Esophagus squamous epithelium (tissue), 5 donors: ENCODE measurements at places on chromosomes 7 and 10.

GRCh38 chr10:110803830-110804338 lies 67.8 kb upstream of the PDCD4 start:
- DNase-seq: no peak

DNA sequence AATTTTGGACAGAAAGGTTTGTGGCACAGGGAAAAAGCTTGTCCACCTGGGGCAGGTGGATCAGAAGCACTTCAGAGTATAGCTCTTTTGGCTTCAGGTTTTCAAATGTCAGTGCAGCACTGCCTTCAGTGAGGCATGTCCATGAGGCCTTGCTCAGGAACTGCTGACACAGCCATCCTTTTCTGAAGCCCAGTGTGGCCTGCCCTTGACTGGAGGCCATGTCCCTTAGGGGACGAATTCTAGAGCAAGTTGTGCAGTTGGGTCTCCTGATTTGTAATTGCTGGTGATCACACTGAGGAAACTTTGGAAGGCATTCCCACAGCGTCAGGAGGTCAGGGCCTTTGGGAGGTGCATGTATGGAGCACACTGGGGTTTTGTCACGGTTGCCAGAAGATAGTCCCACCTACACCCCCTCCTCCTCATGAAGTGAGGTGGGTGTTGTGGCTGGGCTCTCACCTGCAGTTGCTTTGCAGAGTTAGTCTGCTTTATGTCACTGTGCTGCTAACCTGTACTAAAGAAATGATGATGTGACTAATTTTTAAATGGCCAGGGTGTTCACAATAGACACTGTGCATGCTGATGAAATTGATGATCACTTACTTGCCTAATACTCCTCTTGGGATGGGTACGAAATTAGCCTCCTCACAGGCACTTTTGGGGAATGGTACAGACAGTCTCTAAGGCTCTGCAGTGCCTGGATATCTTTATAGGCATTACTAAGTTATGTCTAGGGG lies 41.7 kb downstream of the OGDH start:
- no peak for DNase-seq

- DNase-seq: no peak
Measured at GRCh38 chr10:44731283-44731682, 179.9 kb upstream of the TMEM72 start.

DNA sequence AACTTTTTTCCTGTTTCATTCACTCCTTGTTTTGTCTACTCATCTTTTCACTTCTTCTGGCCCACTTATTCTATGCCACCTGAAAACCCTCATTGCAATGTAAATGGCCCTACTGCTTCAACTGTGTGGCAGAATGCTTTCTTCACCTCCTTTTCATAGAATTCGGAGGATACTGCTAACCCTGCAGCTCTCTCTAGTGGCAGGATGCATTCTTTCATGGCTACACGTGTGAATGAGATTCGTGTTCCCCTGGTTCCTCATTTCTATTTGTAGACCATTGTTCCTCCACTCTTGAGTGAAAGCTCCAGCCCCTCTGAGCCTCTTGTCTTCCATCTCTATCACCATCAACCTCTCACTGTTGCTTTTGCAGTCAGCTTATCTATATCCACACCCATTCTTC lies 20.9 kb upstream of the CYP26C1 start:
- DNase-seq: no peak

DNA sequence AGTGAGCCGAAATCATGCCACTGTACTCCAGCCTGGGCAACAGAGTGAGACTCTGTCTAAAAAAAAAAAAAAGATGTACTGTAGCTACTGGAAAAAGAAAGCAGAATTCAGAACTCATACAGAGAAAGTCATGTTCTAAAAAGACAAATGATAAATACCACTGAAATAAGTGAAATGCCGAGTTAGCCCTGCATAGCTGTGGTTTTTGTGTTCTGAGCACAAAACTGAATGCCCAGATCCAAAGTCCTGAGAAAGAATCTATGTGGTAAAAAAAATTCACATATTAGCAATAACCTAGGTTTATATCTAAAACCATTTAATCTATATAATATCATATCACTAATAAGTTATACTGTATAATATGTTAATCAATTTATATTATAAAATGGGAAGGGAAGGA lies 29.3 kb upstream of the HECW1 start:
- no peak for DNase-seq

DNA sequence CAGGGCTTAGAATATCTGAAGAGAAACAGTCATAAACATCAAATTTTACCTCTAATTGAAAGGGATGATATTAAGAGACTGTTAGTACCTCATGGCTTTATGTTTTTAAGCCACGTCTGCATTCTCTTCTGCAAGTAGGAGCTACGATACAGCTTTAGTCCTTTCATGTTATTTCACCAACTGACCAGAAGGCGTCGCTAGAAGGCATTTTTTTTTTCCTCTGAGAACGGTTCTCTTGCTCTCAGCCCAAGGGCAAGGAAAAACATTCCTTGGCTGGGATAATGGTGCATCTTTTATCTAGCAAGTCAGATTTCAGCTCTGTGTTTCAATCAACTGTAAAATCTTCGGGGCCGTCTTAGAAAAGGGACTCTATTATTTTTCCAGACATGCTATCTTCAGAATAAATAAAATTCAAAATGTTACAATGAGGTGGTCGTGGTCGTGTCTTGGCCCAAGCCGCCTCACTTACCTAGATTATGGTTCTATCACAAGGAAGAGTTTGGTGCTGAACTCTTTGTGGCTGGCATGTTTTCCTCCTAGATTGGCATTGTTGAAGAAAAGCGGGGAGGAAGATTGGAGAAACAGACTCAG lies 41.6 kb upstream of the LYZL2 start:
- DNase-seq: no peak

DNA sequence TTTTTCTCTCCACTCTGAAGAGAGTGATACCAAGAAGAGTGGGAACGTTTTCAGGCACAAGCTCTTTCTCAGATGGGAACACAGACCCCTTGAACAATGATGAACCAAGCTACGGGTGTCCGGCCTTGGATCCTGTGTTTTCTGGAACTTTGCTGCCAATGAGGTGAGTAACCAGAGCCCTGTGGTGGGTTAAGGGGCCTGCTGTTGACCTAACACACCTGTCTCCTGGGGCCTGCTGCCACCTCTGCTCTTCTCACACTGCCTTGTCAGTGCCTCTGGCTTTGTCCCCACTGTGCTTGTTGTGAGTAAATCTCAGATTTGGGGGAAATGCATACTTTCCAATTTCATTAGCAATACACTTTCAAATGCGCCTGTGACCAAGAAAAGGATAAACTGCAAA lies 1.4 kb upstream of the PKD1L1 start:
- DNase-seq: no peak

DNA sequence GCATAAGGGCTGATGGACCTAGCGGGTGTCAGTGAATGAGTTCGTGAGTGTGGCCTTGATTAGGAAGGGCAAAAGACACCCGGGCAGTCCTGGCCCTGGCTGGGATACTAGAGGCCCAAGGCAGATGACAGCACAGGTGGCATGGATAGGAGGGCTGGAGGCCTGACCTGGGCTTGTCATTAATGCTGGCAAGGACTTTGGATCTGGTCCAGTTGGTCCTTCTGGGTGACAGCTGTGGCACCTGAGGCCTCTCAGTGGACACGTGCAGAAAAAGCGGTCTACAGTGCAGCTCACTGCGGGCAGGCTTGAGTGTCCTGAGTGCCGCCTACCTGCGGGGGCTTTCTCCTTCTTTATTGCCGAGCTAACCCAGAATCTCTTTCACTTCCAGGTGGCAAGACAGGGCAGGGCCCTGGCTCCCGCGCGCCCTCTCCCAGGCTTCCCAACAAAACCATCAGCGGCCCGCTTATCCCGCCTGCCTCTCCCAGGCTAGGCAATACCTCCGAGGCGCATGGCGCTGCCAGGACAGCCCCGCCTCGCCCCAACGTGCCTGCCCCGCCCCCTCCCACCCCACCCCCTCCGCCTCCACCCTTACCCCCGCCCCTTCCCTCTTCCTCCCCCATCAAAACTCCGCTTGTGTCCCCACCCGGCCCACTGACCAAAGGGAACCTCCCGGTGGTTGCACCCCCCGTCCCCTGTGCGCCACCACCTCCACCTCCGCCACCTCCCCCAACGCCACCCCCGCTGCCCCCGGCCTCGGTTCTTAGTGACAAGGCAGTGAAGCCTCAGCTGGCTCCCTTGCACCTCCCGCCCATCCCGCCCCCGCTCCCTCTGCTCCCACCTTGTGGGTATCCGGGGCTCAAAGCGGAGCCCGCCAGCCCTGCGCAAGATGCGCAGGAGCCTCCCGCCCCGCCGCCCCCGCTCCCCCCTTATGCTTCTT lies 77.4 kb downstream of the WIPF3 start:
- no peak for DNase-seq

DNA sequence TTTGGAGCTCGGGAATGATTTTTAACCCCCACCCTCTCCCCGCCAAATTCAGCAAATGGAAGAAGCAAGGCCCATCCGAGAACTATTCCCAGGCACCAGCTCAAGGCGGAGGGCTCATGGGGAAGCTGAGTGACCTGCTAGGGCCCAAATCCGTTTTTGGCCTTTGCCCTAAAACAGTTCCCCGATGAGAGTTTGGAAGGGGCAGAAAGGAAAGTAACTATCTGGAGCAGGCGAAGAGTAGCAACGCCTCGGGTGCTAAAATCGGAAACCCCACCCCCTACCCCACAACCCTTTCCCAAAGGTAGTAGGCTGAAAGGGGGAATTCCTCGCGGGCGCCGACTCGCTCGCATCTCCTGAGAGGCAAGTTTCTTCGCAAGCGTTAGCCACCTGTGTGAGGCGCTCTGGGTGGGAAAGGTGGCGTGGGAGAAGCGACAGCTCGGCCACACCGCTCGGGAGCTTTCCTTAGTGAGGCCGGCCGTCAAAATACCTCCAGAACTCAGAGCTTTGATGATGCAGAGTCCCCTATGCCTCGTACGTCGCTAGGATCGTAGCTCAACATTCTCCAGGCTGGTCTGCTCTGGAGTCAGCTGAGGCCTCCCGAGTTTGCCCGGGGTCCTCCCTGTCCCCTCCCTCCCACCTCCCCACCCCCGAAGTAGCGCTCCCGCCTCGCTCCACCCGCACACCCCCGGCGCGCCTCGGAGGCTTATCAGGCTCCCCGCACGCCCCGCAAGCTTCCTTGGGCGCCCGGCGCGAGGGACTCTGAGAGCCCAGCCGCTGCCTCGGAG lies 642 bp upstream of the PRKG1 start:
- no peak for DNase-seq

- no peak for DNase-seq
Measured at GRCh38 chr7:17745610-17746009, 194.7 kb downstream of the SNX13 start.

- DNase-seq: no peak
Measured at GRCh38 chr7:19105546-19105945, 11.9 kb downstream of the TWIST1 start.

DNA sequence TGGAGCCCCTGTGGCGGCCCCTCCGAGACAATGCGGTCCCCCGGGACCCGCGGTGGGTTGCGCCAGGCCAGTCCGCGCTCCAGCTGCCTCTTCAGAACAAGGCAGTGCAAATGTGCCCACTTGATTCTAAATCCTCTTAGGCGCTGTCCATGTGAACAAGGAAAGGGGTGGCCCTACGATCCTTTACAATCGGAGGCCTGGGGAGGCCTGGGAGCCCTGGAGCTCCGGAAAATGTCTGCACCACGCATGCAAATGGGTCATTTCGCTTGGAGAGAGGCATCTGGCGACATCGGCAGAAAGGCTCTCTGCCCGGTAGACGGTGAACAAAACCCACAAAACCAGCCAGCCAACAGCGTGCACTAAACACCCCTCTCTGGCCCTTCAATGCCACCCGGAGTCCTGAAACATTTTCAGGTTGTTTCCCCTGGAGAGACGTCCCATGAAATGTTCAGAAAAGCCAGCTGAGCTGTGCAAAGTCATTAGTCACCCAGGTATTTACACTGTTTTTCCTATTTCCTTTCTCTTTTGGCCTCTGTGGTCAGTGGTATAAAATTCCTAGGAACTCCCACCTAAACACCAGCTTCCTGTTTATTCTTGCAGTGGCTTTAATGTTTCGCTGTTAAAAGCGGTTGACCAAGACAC lies 102.8 kb upstream of the ZNF438 start:
- DNase-seq: no peak

DNA sequence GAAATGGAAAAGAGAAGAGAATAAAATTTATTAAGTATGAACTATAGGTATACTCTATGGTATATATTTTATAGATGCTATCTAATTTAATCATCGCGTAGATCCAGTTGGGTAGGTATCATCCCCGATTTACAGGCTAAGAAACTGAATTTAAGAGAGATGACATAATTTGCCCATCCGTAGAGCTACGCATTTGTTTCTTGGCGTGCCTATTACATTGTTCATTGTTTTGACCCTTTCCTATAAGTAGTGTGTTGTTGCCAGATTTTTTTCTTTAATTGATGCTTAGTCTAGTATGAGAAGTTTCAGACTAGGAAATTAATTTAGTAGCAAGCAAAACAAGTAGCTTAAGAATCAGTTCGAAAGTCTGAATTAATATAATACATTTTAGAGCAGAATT lies 205.7 kb upstream of the NPSR1 start:
- no peak for DNase-seq

DNA sequence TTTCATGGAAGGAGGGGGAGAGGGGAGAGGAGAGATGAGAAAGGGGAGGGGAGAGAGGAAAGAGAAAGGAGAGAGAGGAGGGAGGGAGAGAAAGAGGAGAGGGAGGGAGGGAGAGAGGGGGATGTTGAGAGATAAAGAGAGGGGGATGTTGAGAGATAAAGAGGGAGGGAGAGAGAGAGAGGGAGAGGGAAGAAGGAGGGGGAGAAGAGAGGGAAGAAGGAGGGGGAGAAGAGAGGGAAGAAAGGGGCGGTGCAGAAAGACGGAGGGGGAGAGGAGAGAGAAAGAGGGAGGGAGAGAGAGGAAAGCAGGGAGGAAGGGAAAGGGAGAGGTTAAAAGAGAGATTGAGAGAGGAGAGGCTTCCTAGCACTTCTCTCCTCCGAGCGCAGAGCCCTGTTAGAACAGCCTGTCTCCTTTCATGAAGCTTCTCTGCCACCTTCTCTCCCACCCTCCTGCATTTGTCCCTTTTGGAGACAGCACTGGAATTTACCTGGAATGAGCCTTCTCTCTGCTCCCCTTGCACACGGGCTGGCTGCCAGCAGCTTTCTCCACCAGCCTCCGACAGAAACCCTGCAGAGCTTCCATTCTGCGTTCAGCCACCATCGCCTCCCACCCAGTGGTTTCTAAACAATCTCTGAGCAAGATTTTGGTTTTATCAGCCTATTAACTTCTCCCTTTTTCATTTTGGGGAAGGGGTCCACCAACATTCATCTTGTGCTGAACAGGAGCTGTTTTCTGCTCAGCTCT lies 74.0 kb upstream of the CARD11 start:
- DNase-seq: no peak

- DNase-seq: no peak
Measured at GRCh38 chr7:128737867-128738385, 1.2 kb upstream of the CALU start.
